ENCODE measurements at places on chromosomes 2 and 18.
A peak's percentile ranks its signal among the peaks of the same experiment; 100 is the strongest.

DNA sequence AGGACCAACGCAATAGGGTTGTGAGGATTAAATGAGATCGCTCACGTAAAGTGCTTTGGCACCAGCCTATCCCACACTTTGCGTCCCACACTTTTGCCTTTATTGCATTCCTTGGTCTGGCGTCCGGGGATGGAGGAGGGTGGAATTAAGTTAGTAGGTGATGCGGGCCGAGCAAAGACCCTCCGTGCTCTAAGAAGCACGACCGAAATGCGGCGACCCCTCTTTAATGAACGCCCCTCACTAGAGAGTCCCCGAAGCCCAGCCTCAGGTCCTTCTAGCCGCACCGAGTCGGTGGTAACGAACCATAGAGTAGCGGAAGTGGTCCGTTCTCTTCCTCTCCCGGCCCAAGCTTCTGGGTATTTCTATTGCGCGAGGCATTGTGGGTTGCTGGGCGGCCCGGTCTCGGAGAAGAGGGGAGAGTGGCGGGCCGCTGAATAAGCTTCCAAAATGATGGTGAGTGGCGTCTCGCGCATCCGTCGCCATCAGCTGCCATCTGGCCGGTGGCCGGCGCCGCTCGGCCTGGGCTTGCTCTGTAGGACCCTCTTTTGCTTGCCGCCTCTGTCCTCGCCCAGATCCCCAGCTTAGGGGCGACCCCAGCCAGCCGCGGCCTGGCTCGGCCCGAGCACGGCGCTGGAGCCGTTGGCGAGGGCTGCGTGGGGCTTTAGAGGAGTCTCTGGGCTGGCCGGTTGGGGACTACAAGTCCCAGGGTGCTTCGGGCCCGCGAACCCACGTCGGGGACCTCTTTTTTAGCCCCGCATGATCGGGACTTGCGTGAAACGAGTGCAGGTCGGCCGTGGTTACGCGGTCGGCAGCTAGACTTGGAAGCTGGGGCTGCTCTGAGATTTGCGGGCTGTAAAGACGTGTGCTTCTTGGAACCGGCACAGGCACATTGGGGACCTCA, at the start of gene CCT7:
Gene CCT7, plus strand, starts transcription at position 377 of the 901 bp plus-strand sequence. Its CDS starts 71 bp downstream, at position 448.
- peak; percentile 70 for DNase-seq

GRCh38 chr18:37575646-37576045, 10.0 kb upstream of the CELF4 start:
- DNase-seq: no peak

- no peak for DNase-seq
These were observed 10.0 kb downstream of the HK2 start for GRCh38 chr2:74843899-74844298.

DNA sequence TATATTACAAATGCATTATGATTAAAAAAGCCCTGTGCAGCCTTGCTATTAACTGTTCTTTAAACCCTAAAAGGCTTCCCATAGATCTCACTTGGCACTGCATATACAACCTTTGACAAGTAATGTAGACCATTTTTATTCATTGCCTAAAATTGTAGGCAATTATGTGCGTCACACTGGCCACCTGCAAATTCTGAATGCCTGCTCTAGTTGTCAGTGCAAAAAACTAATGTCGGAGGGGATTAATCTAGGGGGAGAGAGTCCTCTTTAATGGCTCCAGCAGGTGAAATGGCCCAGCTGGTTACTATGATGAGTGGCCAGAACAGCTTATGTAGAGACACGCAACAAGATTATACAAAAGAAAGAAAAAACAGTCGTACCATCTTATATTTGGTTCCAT, 123.2 kb downstream of the OLA1 start:
- DNase-seq: no peak

- no peak for DNase-seq
These were observed 134.7 kb upstream of the EPAS1 start for GRCh38 chr2:46162329-46163097.

DNA sequence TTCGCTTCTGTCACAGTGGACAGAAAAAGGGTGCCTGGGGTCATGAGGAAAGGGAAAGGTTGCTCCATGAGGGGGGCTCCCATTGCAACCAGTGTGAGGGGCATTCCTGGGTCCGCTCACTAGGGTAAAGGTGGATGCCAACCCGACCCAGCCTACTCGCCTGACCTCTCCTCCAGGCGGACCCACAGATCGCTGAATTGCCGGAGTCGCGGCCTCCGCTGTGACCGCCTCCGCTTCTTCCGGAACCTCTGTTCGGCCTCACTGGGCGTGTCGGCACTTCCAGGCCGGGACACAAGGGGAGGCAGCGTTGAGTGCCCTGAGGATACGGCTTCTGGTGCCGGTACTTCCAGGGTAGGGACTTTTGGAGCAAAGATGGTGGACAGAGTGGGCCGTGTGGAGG, 57.1 kb downstream of the TRABD2A start:
- DNase-seq: no peak

DNA sequence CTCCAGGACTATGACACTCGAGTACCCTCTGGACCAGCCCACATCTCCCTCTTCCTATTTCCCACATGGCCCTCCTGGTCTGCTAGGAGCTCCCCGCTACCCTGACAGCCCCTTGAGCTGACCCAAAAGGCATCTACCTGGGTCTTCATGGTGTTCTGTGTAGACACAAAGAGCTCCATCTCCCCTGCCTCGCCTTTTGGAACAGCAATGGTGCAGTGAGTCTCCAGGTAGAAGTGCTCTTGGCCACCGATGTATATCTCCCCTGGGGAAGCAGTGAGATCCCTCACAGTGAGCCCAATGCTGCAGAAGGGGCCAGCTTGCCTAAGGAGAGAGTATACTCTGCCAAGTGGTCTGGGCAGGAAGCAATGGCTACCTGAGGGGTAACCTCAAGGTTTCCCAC, 47.8 kb downstream of the XDH start:
- no peak for DNase-seq

DNA sequence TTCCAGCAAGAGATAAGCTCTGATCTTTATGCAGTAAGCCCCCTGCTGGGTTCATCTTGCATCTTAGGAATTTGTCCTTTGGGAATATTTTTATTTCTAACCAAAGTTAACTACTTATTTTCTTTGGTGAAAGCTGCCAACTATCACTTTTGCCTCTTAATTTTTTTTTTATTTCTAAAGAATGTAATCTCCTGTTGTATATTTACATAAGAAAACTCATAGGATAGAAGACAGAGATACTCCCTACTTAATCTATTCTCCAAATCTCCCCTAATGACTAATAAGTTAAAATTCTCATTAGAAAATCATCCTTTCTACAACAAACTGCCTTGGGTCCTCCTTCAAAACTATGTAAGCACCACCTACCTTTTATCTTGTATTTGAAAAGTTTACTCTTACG, 612.2 kb upstream of the SLC39A10 start:
- no peak for DNase-seq

DNA sequence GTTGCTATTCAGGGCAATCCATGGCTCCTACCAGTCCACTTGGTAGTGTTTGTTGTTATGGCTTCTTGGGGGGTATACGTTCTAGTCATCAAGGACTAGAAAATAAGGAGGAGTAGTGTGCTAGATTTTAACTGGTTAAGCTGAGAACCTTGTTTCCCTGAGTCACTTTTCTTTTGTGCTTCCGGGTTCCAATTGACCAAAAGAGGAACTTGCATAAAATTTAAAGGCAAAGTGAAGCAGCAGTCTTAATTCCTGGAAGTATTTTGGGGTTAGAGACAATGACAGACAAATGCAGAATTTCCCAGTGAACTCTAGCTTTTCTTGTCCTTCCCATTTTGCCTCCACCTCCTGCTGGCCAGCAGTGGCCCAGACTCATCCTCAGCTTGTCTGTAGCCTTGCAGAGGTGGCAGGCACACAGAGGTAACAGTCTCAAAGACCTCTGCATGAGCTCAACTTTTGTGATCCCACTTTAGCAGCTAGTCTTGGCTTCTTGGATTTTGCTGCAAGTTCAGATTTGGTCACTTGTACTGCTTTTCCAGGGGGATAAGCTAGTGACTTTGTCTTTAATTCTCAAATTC, 1105.8 kb upstream of the NXPH2 start:
- DNase-seq: no peak

- no peak for DNase-seq
These were observed 166.3 kb upstream of the FBXO11 start for GRCh38 chr2:48072583-48072982.

DNA sequence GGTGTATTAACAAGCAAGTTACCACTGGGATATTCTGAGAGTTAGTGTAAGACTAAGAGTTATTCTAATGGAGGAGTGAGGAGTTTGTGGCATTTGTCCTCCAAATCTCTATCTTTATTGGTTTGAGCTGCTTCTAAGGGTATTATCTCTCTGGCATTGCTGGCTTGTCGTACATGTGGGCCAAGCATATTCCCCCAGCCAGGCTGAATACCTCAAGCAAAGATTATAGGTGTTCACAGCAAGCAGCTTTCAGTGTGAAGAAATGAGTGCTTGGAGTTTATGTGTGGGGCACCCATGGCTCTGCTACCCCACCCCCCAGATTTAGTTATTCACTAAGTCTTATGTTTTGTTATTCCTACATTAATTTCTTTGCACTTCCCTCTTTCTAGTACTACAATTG, 193.6 kb upstream of the FANCL start:
- no peak for DNase-seq

GRCh38 chr18:11956371-11957308, 24.7 kb upstream of the IMPA2 start:
- DNase-seq: no peak

- no peak for DNase-seq
These were observed 484.2 kb upstream of the NRP2 start for GRCh38 chr2:205198140-205198525.

- no peak for DNase-seq
These were observed 42.4 kb upstream of the DDX18 start for GRCh38 chr2:117771969-117772630.

DNA sequence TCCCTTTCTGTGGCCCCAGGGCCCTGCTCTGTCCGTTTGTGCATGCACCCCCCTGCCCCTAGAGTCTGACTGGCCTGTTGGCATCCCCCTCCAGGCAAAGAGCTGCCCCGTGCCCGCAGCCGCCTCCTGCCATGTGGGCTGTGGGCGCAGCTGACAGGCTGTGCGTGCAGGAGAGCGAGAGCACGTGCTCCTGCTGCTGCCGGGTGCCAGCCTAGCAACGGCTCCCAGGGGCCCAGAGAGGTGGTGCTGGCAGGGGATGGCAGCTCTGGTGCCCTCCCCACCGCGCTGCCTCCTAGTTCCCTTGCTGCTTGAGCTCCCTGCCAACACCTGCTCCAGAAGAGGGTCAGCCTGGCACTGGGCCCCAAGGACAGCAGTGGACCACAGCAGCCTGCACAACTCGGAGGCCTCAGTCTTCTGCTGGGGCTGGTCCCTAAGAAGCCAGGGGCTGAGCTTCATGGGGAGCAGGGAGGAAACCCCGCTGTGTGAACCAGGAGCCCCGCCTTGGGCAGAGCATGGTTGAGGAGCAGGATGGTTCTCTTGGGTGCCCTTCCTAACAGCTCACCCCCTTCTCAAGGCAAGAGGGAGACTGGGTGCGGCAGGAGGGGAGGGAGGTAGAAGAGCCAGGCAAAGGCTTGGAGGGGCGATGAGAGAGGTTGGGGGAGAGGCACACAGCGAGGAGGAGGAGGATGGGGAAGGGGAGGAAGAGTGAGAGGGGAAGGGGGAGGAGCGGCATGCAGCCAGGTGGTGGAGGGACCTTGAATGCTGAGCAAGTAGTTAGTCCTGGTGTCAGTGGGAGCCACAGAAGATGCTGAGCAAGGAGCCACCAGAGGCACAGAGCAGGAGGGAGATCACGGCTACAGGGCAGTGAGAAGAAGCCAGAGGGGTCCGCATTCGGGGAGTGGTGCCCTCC, 23.8 kb upstream of the PTMA start:
- DNase-seq: no peak

GRCh38 chr2:70974592-70974991, 3.8 kb upstream of the ANKRD53 start:
- no peak for DNase-seq

GRCh38 chr2:208175840-208176153, 12.4 kb upstream of the CRYGA start:
- no peak for DNase-seq

DNA sequence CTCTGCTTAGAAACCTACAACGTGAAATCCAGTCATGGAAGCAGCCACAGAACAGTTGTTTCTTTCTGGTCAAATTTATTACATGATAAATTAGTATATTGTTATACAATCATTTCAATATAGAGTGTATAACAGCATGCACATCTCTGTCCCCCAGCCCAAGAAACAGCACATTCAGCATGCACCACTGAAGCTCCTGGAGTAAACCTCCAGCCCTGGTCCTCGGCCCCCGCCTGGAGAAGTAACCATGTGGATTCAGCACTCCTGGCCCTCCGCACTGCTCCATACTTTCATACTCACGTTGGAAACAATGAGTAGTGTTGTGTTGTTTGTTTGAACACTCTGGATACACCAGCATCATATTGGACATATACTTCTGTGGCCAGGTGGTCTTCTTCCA, 15.3 kb upstream of the ID2 start:
- DNase-seq: no peak

- no peak for DNase-seq
These were observed 57.8 kb upstream of the RGPD5 start for GRCh38 chr2:109736177-109736827.

DNA sequence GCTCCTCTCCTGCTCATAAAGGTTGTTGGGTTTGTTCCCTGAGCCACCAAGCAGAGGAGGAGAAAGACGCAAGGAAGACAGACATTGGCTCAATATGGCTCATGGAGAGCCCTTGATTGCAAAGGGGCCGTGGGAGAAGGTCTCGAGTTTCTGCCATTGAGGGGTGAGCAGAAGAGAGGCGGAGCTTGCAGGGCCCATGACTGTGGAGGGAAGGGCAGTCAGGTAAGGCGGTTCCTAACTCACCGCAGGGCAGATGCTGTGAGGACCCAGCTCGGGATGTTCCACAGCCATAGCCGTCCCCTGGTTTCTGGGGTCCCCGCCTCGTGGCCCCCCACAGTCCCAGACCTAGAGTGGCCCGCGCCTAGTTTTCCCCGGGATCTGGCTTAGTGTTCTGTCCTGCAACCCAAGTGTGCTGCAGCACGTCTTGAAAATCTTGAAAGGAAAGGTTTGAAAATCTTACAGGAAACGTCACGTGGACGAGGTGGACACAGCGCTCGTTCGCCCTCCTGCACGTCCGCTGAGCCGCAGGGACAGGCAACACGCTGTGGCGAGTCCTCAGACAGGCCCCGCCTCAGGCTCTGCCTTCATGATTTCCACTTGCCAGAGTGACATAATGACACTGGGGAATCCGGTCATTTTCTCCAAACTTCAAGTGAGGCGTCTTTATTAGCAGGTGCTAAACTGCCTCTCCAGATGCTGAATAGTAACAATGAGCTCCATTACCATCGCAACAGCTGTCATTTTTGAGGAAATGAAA, 105.5 kb upstream of the HDAC4 start:
- no peak for DNase-seq

Measured in activated CD4-positive, CD25-positive, alpha-beta regulatory T cell (primary cell).